ENCODE measurements at places on chromosomes 3 and 15. TPM values are rescaled to one million over a fixed set of nuclear protein-coding genes. Genes with fewer than 3 reads are reported as not detected.

Gene PPP1R14D
- not detected for total RNA-seq

Gene B3GALNT1
- total RNA-seq: 14.3 TPM

Gene MON1A
- 7.5 TPM for total RNA-seq

Gene EEF1AKMT4
- 3.2 TPM for total RNA-seq

Gene IMPG2
- under 0.01 TPM for total RNA-seq

Gene LRCH3
- 95.9 TPM for total RNA-seq

Gene MAGEF1
- 53.3 TPM for total RNA-seq

- DNase-seq: no peak
- no peak overlapping the region for H3K27ac ChIP-seq
- H3K27me3 ChIP-seq: no peaks in the 10 kb centered on the region
- no peaks in the 10 kb centered on the region for H3K4me1 ChIP-seq
- no peaks in the 10 kb centered on the region for H3K36me3 ChIP-seq
These were observed 60.5 kb downstream of the SPTSSB start for GRCh38 chr3:161310649-161311423.

DNA sequence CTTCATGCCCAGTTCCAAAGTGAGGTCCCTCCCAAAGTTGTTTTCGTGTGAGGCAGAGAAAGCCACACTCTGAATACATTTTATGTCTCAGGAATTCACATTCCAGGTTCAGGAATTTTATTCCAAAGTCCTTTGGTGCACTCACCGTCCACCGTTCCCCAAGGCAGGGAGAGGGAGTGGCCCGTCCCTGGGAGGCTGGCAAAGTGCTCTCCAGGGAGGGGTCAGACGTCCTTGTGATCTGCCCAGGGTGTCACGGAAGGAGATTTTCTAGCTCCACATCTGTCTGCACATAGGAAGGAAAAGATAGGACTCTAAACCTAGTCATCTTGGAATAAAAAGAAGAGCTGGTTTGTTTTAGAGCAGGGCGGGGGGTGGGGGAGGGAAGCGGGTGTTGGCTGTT lies 47.9 kb downstream of the KLF13 start:
- H3K4me1 ChIP-seq: peaks cover 6% of the 10 kb centered on the region
- H3K27ac ChIP-seq: peak overlapping the region; percentile 31
- no peak for DNase-seq
- H3K4me3 ChIP-seq: no peak overlapping the region
- H3K27me3 ChIP-seq: no peaks in the 10 kb centered on the region

- H3K27ac ChIP-seq: peak overlapping the region; percentile 90
- no peaks in the 10 kb centered on the region for H3K27me3 ChIP-seq
- DNase-seq: peak; percentile 47
- no peaks in the 10 kb centered on the region for H3K4me1 ChIP-seq
- H3K36me3 ChIP-seq: no peaks in the 10 kb centered on the region
These were observed 539 bp upstream of the PLCL2 start for GRCh38 chr3:16884084-16884747.

- H3K4me1 ChIP-seq: no peaks in the 10 kb centered on the region
- H3K4me3 ChIP-seq: no peak overlapping the region
- no peaks in the 10 kb centered on the region for H3K36me3 ChIP-seq
These were observed 46.9 kb downstream of the SENP2 start for GRCh38 chr3:185632996-185633395.

DNA sequence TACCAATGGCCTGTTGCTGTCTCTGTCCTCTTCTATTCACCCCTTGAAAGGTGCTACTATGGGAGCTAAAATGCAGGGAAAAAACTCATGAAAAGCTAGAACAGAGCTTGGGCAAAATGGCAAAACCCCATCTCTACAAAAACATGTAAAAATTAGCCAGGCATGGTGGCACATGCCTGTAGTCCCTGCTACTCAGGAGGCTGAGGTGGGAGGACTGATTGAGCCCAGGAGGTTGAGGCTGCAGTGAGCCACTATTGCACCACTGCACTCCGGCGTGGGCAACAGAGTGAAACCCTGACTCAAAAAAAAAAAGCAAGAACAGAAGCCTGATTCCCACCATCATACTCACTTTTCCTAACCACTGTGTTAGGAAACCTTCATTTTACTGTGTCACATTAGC lies 1.9 kb downstream of the MAP4 start:
- no peaks in the 10 kb centered on the region for H3K36me3 ChIP-seq
- H3K4me1 ChIP-seq: peaks cover 20% of the 10 kb centered on the region
- no peak overlapping the region for H3K4me3 ChIP-seq
- H3K27ac ChIP-seq: peak overlapping the region; percentile 11

DNA sequence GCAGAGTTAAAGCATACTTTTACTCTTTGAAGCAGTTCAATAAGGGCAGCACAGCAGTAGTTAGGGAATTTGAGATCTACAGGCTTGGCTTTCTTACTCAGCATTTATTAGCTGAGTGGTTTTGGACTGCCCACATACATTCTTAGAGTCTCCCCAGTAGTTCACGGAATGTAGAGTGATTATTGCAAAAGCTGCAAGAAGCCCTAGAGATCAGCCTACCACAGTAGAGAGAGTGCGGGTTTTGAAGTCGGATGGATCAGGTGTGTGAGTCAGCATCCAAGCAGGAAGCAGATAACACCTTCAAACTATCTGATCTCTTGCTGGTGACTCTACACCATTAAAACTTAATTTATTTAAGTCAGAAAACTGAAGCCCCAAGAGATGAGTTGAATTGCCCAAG lies 171.9 kb downstream of the SYNPR start:
- H3K4me1 ChIP-seq: no peaks in the 10 kb centered on the region
- H3K4me3 ChIP-seq: no peak overlapping the region
- H3K36me3 ChIP-seq: no peaks in the 10 kb centered on the region
- no peak overlapping the region for H3K27ac ChIP-seq
- DNase-seq: no peak

- no peaks in the 10 kb centered on the region for H3K4me1 ChIP-seq
- no peaks in the 10 kb centered on the region for H3K36me3 ChIP-seq
- no peak for DNase-seq
- H3K27me3 ChIP-seq: no peaks in the 10 kb centered on the region
- H3K4me3 ChIP-seq: no peak overlapping the region
- H3K27ac ChIP-seq: no peak overlapping the region
These were observed 38.3 kb upstream of the IQCF6 start for GRCh38 chr3:51817375-51817774.

- no peaks in the 10 kb centered on the region for H3K36me3 ChIP-seq
- no peak for DNase-seq
- H3K27me3 ChIP-seq: no peaks in the 10 kb centered on the region
- no peak overlapping the region for H3K27ac ChIP-seq
These were observed 19.4 kb downstream of the RIOX2 start for GRCh38 chr3:97952872-97953271.

- H3K4me3 ChIP-seq: no peak overlapping the region
- no peak overlapping the region for H3K27ac ChIP-seq
- no peaks in the 10 kb centered on the region for H3K4me1 ChIP-seq
- no peaks in the 10 kb centered on the region for H3K27me3 ChIP-seq
- no peaks in the 10 kb centered on the region for H3K36me3 ChIP-seq
These were observed 11.6 kb upstream of the CLDN18 start for GRCh38 chr3:137998121-137999042.

DNA sequence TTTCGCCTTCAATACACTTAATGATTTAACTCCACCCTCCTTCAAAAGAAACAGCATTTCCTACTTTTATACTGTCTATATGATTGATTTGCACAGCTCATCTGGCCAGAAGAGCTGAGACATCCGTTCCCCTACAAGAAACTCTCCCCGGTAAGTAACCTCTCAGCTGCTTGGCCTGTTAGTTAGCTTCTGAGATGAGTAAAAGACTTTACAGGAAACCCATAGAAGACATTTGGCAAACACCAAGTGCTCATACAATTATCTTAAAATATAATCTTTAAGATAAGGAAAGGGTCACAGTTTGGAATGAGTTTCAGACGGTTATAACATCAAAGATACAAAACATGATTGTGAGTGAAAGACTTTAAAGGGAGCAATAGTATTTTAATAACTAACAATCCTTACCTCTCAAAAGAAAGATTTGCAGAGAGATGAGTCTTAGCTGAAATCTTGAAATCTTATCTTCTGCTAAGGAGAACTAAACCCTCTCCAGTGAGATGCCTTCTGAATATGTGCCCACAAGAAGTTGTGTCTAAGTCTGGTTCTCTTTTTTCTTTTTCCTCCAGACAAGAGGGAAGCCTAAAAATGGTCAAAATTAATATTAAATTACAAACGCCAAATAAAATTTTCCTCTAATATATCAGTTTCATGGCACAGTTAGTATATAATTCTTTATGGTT lies at the start of gene CCR5:
CCR5 (plus strand) TSS at position 108 of the 680 bp plus-strand sequence. CDS start 1,957 bp downstream, outside the sequence.
- no peak within 1 kb of the TSS for H3K4me3 ChIP-seq

DNA sequence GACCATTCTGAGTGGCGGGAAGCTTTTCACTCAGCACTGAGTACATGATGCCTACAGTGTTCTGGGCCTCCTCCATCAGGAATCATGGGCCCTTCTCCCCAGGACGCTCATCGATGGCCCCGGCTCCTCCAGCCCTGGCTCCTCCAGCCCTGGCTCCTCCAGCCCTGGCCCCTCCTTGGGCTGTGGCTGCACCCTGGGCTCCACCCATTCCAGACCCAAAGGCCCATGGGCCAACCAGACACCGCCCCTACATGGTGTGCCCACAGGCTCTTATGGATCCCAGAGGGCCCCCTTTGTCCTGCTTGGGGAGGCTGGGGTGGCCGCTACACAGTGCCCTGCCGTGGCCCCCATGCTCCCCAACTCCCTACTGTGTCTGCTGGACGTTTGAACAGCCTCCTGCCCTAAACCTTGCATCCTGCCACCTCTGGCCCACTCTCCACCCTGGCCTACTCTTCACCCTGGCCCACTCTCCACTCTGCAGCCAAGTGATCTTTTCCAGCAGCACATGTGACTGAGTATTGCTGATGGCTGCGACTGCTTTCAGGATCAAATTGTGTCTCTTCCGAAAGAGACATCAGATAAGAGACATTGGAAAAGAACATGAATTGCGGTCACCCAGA lies 57.9 kb downstream of the APBA2 start:
- no peak for DNase-seq
- no peak overlapping the region for H3K27ac ChIP-seq
- no peaks in the 10 kb centered on the region for H3K36me3 ChIP-seq
- no peak overlapping the region for H3K4me3 ChIP-seq
- no peaks in the 10 kb centered on the region for H3K4me1 ChIP-seq

DNA sequence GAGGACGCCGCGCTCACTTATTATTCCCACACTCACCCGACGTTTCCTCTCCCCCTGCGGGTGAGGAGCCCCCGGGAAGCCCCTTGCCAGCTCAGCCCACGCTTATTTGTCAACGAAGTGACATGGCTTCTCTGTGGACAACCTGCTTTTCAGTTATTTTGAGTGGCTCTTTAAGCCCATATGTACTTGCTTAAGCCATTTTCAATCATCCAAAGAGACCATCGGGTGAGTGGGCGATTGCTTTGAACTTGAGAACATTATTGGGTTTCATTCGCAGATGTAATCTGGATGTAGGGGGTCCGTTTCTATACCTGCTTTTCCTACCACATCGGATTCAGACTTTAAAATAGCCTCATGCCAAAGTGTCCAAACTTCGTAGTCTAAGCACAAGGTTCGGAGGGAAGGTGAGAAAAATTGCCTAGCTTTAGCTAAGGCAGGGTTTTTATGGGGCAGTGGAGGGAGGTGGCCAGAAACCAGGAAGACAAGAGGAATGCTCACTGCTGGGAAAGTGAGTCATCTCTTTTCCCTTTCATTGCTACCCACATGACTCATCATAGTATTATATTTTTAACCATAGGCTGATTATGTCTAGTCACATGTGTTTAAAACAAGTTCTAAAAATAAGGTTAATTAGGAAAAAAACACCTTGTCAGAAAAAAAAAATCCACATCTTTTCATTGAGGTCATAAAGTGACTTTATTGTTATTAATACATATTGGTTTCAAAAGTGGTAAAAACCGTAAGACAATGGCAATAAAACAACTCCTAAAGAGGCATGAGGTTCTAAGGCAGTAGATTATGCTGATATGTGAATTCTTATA lies 773.1 kb upstream of the NR2F2 start:
- peak overlapping the region; percentile 47 for H3K27ac ChIP-seq
- no peak overlapping the region for H3K4me3 ChIP-seq
- H3K36me3 ChIP-seq: no peaks in the 10 kb centered on the region
- no peaks in the 10 kb centered on the region for H3K4me1 ChIP-seq
- no peaks in the 10 kb centered on the region for H3K27me3 ChIP-seq

- H3K36me3 ChIP-seq: no peaks in the 10 kb centered on the region
- no peaks in the 10 kb centered on the region for H3K4me1 ChIP-seq
- H3K27me3 ChIP-seq: no peaks in the 10 kb centered on the region
- H3K27ac ChIP-seq: no peak overlapping the region
- no peak overlapping the region for H3K4me3 ChIP-seq
- no peak for DNase-seq
These were observed 69.8 kb downstream of the PLCH1 start for GRCh38 chr3:155675094-155675493.

GRCh38 chr3:127030508-127031412 lies 47.8 kb downstream of the PLXNA1 start:
- H3K27ac ChIP-seq: no peak overlapping the region
- no peaks in the 10 kb centered on the region for H3K27me3 ChIP-seq

DNA sequence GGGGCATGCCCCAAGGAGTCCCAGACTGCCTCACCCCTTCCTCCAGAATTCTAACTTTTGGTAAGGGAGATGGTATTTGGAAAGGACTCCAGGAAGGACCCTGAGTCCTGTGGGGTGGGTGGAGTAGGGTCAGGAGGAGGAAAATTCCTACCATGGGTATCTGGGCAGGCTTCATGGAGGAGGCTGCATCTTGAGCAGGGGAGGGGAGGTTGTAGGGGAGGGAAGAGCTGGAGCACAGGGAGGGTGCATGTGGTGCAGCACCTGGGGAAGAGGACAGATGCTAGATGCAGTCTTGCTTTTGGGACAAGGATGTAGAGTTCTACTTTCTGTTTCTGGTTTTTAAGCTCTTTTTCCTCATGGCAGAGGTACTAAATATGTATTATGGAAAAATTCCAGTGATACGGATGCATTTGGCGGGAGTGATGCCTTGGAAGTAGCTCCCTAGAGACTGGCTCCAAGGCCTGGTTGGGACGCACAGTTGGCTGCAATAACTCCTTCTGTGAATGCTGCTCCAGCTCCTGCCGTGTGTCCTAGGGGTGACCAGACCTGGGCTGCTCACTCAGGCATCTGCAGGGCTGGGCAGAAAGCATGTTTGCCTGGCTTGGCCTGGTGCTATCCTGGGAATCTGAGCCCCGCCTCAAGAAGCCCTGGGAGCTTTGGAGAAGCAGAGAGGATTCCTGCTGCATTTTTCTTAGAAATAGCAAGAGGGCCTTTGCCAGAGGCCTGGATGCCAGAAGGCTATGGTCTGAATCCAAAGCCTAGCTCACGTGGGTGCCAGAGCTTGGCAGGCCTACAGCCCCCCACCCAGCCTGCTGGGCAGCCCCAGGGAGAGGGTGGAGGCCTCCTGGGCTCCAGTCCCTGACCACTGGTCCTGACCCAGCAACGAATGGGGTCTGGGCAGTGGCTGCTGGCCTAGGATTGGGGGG lies 10.1 kb downstream of the SEMA3F start:
- peak overlapping the region; percentile 84 for H3K27ac ChIP-seq
- H3K27me3 ChIP-seq: no peaks in the 10 kb centered on the region
